ENCODE measurements at places on chromosomes 2 and 18. TPM values are rescaled to one million over a fixed set of nuclear protein-coding genes. Genes with fewer than 3 reads are reported as not detected.

PTPN4 gene
- 50.1 TPM for total RNA-seq

GRCh38 chr2:181655519-181655918 is 1.4 kb downstream of the CERKL start:
- ATAC-seq: no peak

ZNF385B gene
- total RNA-seq: 7.6 TPM

ALPP gene
- total RNA-seq: not detected

ITGA4 gene
- total RNA-seq: 3.3 TPM

CD8B gene
- 1.6 TPM for total RNA-seq

DNA sequence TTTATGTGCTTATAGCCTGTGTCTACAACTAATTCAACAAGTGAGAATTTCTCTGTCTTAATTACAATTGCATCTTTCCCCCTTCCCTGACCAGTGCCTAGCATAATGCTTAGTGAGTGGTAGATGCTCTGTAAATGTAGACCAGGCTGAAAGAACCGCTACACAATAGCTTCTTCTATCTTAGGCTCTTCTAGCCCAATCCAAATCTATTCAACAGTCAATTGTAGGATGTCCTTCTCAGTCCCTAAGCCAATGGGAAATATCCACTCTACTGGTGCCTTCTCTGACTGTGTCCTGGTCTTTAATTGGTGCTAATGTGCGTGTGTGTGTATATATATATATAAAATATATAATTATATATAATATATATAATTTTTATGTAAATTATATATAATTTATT is 34.1 kb upstream of the GCC2 start:
- no peak for ATAC-seq

- no peak for ATAC-seq
Observed at GRCh38 chr2:148899638-148900318, 24.8 kb downstream of the KIF5C start.

DNA sequence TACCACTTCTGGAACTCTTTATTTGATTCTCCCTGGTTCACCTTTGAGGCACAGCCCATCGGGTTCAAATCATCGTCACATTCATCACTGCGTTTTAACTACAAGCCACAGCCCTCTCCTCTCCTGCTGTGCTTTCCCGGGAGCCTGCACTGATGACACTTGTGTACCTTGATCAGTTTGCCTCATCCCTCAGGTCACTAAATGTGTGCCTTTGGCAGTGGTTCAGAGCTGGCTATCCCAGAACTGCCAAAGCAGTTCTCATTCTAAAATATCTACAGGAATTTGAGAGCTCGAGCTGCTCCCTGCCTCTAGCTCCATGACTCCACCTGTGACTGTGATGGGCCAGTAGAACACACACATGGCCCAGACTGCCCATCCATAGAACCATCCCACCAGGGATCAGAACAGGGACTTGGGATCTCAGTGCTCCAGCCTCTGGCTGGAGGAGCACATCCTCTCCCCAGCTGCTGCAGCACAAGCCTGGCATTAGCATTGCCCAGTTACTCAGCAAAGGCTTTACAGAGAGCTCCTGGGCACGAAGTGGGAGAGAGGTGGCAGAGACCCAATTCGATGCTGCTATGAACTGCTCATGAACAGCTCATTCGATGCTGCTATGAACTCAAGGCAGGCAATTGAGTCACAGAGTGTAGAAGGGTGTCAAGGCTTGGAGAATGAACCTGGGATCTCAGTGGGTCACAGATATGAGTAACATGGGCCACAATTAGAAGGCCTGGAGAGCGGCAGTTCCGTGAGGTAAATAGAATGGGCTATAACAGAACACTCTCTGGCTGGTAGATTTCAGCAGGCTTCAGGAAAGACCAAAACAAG is 41.9 kb downstream of the EVA1A start:
- ATAC-seq: no peak

TLX2 gene
- total RNA-seq: not detected

- ATAC-seq: no peak
Observed at GRCh38 chr2:158808426-158808825, 13.3 kb downstream of the DAPL1 start.

CDH19 gene
- 40.6 TPM for total RNA-seq

HRH4 gene
- total RNA-seq: 0.54 TPM

GRCh38 chr2:170013802-170014551 is 164.0 kb upstream of the MYO3B start:
- no peak for ATAC-seq

DNA sequence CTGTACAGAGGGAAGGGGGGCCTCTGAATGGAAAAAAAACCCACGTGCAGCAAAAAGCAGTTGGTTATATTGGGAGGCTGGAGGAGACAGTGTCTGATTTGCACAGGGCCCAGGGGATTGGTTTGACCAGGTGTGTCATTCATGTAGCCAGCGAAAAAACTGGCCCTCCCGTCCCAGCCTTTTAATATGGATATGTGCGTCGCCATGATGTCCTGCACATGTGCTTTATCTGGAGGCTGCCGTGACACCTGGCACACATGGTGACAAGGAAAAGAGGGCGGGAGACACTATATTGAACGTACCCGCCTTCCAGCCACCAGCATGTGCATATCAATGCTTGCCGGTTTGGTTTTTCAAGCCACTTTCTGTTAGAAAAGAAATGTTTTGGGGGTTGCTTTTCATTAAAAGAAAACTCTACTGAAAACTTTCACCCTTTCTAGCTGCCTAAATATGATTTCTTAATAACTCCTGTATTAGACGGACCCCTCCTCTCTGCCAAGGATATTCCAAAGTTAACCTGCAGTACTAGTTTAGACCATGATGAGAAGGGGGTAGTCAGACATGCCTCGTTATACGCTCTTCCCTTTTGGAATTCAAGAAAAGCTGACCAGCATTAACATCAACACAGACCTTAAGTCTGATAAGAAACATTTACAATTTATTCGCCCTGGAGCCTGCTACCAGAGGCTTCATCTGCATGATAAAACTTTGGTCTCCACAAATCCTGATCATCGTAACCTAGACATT is 16.2 kb downstream of the SLC25A52 start:
- ATAC-seq: no peak
